ENCODE measurements at places on chromosomes 11 and 22. TPM values are rescaled to one million over a fixed set of nuclear protein-coding genes. Genes with fewer than 3 reads are reported as not detected.

Gene GPR83
- 0.15 TPM for total RNA-seq

DNA sequence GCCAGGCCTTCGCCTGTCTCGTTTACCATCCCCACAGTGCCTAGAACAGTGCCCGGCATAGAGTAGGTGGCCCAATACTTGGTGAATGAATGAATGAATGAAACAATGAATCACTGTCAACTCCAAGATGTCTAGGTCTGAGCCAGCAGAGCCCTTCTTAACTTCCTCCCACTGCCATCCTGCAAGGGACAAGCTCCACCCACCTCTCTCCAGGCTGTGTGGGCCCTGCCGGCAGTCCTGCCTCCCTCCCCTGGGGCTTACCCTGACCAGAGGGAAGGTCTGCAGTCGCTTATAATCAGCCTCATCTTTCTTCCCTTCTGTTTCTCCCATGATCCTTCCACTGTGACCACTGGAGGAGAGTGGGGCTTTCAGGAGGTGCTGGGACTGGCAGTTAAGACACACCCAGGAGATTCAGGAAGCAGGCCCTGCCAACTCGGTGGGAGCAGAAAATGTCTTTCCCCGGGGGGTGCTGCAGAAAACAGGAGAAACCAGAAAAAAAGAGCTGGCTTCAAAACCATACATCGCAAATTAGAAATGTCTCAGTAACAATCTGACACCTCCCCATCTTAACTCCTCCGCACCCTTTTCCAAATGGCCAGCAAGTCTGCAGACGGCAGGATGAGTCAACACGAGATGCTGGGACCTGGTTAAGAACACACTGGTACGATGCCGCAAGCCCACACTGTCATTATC, 11.4 kb downstream of the DNAL4 start:
- no peak for DNase-seq

GRCh38 chr11:62627713-62628112, 5.9 kb upstream of the B3GAT3 start:
- DNase-seq: no peak

DNA sequence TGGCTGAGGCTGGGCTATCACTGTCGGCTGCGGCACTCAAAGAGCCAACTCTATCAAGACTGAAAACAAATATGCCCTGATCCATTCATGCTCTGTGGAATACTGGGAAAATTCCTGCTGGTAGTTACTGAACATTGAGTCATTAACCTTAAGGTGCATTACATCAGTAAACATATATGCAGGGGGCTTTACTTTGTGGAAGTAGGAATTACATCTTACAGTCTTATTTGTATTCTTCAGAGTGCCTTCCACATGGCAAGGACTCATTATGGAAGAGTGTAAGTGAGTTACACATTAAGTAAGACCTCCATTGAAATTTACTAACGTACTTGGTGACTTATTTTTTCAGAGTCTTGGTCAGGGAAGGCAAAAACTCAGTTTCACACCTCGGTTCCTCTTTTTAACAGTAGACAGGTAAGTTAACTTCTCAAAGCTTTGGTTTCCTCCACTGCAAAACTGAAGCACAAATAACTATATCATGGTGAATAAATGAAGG, 4.5 kb downstream of the OR5B21 start:
- no peak for DNase-seq

- DNase-seq: no peak
These were observed 61.1 kb downstream of the SYTL2 start for GRCh38 chr11:85749884-85750283.

- no peak for DNase-seq
These were observed 127.5 kb downstream of the VPREB1 start for GRCh38 chr22:22372086-22372485.

DNA sequence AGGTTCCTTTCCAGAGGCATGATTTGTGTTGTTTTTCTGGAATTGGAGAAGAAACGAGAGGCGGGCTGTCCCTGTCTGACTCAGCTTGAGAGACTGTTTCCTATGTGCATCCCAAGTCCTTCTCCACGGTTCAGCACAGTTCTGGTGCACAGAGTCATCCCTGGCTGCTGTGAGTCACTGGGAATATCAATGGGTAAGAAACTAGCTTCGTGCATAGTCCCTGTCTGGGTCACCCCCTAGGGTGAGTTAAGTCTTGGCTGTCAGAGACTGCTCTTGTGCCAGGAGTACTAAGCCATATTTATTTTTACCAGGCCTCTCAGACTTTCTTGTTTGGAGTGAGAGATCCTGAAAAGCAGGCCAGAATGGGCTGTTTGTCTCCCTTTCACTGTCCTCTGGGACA, 2.4 kb upstream of the LRP4 start:
- DNase-seq: no peak

DNA sequence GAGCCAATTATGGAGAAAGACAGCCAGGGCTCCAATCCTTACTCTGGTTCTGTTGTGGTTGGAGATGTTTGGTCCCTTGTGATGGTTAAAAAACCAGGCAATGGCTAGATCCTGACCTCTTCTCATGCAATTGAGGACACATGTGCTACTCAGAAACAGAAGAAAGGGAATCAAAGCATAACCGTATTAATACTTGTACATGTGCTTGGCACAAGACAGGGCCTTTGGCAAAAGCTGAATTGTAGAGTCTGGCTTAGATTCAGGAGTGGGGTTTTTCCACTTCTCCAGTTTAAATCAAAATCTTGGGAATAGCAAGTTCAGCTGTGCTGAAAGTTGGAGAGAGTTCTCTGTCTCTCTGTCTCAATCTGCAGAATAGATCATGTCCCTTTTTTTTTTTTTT, 80.1 kb upstream of the E2F8 start:
- no peak for DNase-seq

DNA sequence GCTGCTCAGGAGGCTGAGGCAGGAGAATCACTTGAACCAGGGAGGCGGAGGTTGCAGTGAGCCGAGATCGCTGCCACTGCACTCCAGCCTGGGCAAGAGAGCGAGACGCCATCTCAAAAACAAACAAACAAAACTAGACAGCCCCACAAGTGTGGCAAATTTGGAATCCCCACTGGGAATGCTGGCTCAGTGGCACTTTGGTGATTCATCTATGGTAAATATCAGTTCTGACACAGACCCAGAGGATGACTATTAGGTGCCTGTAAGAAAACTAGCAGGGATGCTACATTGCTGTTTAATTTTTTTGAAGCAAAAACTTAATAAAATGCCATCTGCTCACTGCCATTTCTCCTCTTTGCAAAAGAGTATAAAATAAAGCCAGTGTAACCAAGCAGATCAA, 107.9 kb downstream of the NAT10 start:
- DNase-seq: no peak

Gene MUC2
- not detected for total RNA-seq

DNA sequence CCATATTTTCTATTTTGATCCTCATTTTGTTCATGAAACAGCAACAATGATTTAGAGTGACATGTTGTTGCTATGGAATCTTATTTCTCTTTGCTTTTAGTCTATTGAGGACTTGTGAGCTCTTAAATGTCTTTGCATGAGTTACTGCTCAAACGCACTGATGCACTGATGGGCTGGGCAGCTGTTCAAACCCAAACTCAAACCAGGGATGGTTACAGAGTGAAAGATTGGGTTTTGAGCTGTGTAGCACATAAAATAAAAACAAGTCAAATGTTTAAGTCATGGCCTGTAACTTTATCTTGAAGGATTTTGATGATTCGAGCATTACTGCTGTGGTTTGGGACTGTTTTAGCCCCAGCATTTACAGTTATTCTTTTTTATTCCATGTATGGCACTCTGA, 20.1 kb upstream of the NCAM1 start:
- no peak for DNase-seq

Data from H9 (cell line).